ENCODE measurements at places on chromosomes 5 and 9. TPM values are rescaled to one million over a fixed set of nuclear protein-coding genes. Genes with fewer than 3 reads are reported as not detected.

Gene CCDC180
- 2.5 TPM for total RNA-seq

Gene GTF2H2
- 30.3 TPM for total RNA-seq

Gene ADAMTS6
- not detected for total RNA-seq

Gene CERCAM
- 25.2 TPM for total RNA-seq

Gene ZNF484
- total RNA-seq, result 5.2 TPM

Gene TSSK1B
- not detected for total RNA-seq

Gene CCDC183
- total RNA-seq, result not detected

Gene ACTBL2
- 1.0 TPM for total RNA-seq

Gene MAST4
- not detected for total RNA-seq

Gene QSOX2
- 39.3 TPM for total RNA-seq

Gene DDX4
- not detected for total RNA-seq

Gene KCNV2
- not detected for total RNA-seq

Gene PCDHA1
- total RNA-seq, result not detected

Gene CENPH
- 58.3 TPM for total RNA-seq

Gene QRFP
- not detected for total RNA-seq

Gene TEK
- total RNA-seq, result 1.5 TPM

Gene PCDHB4
- not detected for total RNA-seq

Gene CKMT2
- total RNA-seq, result not detected

Gene AK8
- total RNA-seq, result 0.58 TPM

Gene PKD2L2
- not detected for total RNA-seq

Gene FGFR4
- total RNA-seq, result 110 TPM

Gene PCDHGA11
- not detected for total RNA-seq

Gene FOXD4
- not detected for total RNA-seq

Gene IFNB1
- not detected for total RNA-seq

Gene AGXT2
- not detected for total RNA-seq

Gene RNF224
- total RNA-seq, result not detected

Gene PRR16
- total RNA-seq, result 4.5 TPM

Gene PCDHB5
- total RNA-seq, result 17.1 TPM

Gene NOXA1
- total RNA-seq, result 5.1 TPM

Gene HARS1
- total RNA-seq, result 50.1 TPM

Gene DBH
- not detected for total RNA-seq

Gene IL13
- total RNA-seq, result not detected

Gene ITGA2
- total RNA-seq, result 1.9 TPM

Gene HTR1A
- total RNA-seq, result not detected
